IMR-90 (cell line): ENCODE measurements at places on chromosomes 3 and 15. TPM values are rescaled to one million over a fixed set of nuclear protein-coding genes. Genes with fewer than 3 reads are reported as not detected.

GRCh38 chr15:28955993-28956421, 70.2 kb downstream of the APBA2 start:
- no peak overlapping the region for H3K4me3 ChIP-seq
- no peak overlapping the region; the same call in 1 of the 2 replicates for H3K27ac ChIP-seq
- H3K4me1 ChIP-seq = peaks cover 10% of the 10 kb centered on the region
- no peaks in the 10 kb centered on the region for H3K27me3 ChIP-seq
- H3K36me3 ChIP-seq = no peaks in the 10 kb centered on the region
- DNase-seq = peak; percentile 79

DNA sequence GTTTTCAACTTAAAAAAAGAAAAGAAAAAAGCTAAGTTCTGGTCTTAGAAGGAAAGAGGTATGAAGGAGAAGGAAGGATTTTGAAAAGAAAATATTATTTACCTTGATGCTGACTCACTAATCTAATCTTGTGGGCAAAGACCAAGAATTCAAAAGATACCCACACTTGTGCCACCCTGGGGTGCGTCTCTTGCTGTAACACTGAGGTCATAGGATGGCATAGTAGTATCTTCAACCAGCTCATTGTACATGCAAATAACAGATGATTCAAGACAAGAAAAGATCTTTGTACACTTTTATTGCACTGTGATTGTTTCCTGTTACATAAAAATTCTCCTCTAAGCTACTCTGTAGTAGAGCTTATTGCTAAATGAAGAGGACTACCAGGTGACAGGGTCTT, 17.3 kb downstream of the PLS1 start:
- no peak for DNase-seq
- no peaks in the 10 kb centered on the region for H3K4me1 ChIP-seq
- H3K4me3 ChIP-seq = no peak overlapping the region
- H3K27ac ChIP-seq = no peak overlapping the region

- no peaks in the 10 kb centered on the region for H3K36me3 ChIP-seq
- H3K4me1 ChIP-seq = peaks cover 3% of the 10 kb centered on the region
- no peak for DNase-seq
- H3K27me3 ChIP-seq = peaks cover 13% of the 10 kb centered on the region
Measured at GRCh38 chr3:10404377-10404776, 83.5 kb upstream of the SEC13 start.

DNA sequence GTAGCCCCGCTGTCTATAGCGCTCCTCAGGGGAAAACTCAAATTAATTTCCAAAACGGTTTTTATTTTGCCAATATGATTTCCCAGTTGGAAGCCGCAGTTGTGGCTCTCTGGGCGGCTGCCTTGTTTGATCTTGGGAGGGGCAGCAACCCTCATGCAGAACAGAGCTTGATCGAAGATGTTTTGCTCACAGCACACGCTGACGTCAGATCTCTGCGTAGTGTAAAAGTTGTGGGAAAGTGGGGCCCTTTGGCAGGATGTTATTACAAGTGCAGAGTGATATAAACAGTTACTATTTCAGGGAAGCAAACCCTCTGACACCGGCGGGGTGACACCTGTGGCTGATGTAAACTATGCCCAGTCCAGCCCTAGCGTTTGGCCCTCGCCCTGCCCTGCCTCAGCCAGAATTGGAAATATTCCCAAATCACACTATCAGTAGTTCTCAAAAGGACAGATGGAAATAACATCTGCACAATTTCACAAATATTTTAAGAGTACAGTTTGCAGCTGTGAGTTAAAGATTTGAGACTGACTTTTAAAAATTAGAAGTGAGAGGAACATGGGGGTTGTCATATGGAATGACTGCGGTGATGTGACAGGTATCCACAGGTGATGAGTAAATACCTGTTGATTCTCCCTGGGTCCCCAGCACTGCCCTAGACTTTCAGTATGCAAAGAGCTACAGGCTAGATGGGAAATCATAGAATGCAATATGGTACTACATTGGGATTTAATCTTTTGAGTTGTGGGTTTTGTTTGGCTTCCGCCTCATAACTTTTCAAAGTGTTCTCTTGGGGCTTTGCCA, 1.7 kb downstream of the SYNM start:
- peak overlapping the region; percentile 60; the same call in 1 of the 2 replicates for H3K4me3 ChIP-seq
- H3K4me1 ChIP-seq = peaks cover 2% of the 10 kb centered on the region; the same call in 1 of the 2 replicates
- DNase-seq = peak; percentile 98
- no peaks in the 10 kb centered on the region for H3K36me3 ChIP-seq

DNA sequence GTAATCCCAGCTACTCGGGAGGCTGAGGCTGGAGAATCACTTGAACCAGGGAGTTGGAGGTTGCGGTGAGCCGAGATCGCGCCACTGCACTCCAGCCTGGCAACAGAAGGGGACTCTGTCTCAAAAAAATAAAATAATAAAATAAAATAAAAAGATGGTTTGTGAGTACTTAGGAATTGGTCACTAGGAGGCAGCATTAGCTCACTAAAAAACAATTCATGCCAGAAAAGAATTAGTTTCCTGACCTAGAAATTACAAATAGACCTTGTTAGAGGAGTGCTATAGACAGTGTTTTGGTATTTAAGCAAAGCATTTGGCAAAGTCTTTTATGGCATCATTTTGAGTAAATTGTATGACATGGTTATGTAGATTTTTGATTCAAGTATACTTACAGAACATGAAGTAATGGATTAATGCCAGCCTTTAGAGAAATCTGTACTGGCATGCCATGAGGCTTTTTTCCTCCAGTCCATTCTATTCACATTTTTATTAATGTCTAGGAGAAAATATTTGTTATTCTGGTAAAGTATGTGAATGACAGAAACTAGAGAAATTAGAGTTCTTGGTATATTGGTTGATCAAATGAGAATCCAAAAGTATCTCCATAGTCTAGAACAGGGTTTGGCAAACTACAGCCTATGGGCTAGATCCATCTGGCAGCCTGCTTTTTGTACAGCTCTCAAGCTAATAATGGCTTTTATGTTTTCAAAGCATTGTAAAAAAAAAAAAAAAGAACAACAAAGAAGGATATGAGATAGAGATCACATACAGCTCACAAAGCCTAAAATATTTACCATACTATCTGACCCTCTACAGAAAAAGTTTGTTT, 81.6 kb downstream of the LRRC49 start:
- H3K4me3 ChIP-seq = no peak overlapping the region
- peaks cover 4% of the 10 kb centered on the region for H3K4me1 ChIP-seq
- no peaks in the 10 kb centered on the region for H3K27me3 ChIP-seq
- H3K27ac ChIP-seq = no peak overlapping the region; the same call in 1 of the 2 replicates
- DNase-seq = peak; percentile 83

The ZNF80 gene
- not detected in 2 replicates for polyA plus RNA-seq

- no peak overlapping the region for H3K27ac ChIP-seq
- no peaks in the 10 kb centered on the region for H3K27me3 ChIP-seq
- peaks cover 5% of the 10 kb centered on the region for H3K4me1 ChIP-seq
Measured at GRCh38 chr15:84666373-84666772, 8.4 kb upstream of the NMB start.

The SHC4 gene
- 0.91 and 0.95 TPM in 2 replicates for polyA plus RNA-seq

GRCh38 chr15:58898150-58898680, 35.3 kb downstream of the SLTM start:
- no peak overlapping the region for H3K4me3 ChIP-seq
- no peak for DNase-seq
- no peaks in the 10 kb centered on the region for H3K27me3 ChIP-seq
- no peaks in the 10 kb centered on the region for H3K4me1 ChIP-seq
- no peak overlapping the region for H3K27ac ChIP-seq
- peaks cover 34% of the 10 kb centered on the region for H3K36me3 ChIP-seq

The GOLGA6L4 gene
- polyA plus RNA-seq = 1.1 and 2.1 TPM in 2 replicates

The UROC1 gene
- not detected in 2 replicates for polyA plus RNA-seq

- no peak overlapping the region for H3K27ac ChIP-seq
- no peak for DNase-seq
- H3K4me3 ChIP-seq = no peak overlapping the region
- H3K36me3 ChIP-seq = no peaks in the 10 kb centered on the region
- no peaks in the 10 kb centered on the region for H3K4me1 ChIP-seq
Measured at GRCh38 chr3:22632536-22632935, 570.6 kb upstream of the UBE2E2 start.

DNA sequence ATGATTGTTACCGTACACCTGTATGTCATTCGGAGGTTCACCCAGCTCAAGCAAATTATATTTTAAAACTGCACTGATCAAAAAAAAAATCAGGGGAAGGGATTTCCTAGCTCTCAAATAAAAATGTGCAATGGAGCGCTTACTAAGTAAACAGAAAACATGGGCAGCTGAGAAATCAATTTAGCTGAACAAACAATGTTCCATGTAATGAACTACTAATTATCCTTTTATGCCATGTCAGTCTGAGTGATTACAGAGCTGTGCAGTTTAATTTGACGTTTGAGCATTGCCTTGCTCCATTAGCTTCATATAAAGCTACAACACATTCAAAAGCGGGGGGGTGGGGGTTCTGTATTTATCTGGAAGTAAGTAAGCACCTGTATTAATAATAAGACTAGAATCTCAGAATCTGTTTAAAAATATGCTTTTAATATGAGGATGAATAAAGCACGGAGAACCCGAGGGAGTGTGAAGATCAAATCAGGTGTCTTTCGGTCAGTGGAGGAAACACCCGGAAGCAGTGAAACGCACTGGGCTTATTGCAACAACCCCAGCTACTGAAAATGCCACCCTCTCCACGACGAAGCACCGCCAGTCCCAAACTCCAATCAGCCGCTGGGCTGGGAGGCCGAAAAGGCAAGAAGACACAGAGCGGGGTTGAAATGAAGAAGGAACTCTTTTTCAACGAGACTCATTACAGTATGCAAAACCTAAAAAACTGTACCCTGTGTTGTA, 196.5 kb upstream of the ATP11B start:
- DNase-seq = no peak
- H3K27ac ChIP-seq = no peak overlapping the region
- no peak overlapping the region for H3K4me3 ChIP-seq

DNA sequence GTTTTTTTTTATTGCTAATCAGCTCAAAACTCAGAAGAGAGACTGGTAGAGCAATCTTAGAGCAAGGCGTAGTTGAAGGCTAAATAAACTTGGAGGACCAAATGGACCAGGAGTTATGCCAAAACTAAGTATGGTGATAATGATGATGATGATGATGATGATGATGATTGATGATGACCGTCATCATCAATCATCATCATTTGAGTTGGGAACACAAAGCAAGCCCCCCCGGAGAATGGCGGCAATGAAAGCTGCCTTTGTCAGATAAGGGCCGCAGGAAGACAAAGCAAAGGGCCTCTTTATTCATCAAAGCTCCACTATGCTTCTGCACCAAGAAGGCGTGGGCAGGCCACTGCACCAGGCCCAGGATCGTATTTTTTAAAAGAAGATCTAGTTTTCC, 82.1 kb upstream of the RAD18 start:
- H3K4me3 ChIP-seq = no peak overlapping the region
- H3K27me3 ChIP-seq = peaks cover 2% of the 10 kb centered on the region; the same call in 1 of the 2 replicates
- H3K36me3 ChIP-seq = no peaks in the 10 kb centered on the region
- H3K4me1 ChIP-seq = no peaks in the 10 kb centered on the region
- no peak for DNase-seq

DNA sequence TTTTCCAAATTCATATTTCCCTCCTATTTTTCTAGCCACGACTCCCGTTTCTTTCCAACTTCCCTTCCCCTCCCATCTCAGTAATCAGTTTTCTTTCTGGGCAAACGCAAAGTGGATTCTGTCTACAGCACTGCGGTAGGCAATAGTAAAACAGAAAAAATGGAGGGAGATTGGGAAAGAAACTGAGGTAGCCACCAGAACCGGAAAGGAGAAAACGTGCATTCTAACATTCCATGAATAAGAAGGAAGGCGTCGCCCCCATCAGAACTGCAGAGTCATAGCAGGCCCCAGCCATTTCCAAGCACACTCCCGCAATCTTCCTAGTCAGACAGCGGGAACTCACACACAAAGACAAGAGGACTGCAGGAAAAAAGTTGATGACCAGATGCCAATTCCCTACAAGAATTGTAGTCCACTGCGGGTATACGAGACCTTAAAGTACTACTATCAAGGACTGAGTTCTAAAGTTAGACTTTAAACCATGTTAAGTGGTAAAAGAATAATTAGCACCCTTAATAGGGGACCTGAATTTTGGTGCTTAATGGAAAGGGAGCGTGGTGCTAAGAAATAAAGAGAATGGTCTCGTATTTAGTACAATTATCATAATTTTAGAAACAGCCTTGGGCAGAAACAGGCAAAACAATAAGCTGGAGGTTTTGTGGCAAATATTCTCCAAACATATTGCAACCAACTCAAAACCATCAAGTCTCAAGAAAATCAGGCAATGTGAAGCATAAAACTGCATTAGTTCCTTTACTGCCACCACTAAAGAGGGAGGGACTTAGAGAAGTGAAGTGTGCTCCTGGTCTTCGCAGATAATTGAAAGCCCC, 1.4 kb downstream of the PFN2 start:
- peak; percentile 87 for DNase-seq
- peak overlapping the region; percentile 93 for H3K27ac ChIP-seq
- H3K4me3 ChIP-seq = peak overlapping the region; percentile 95
- H3K36me3 ChIP-seq = peaks cover 13% of the 10 kb centered on the region
- H3K4me1 ChIP-seq = peaks cover 5% of the 10 kb centered on the region
- H3K27me3 ChIP-seq = no peaks in the 10 kb centered on the region

The BFSP2 gene
- polyA plus RNA-seq = not detected in 2 replicates

The ZNF662 gene
- polyA plus RNA-seq = 0.29 and 0.30 TPM in 2 replicates

The IGSF10 gene
- polyA plus RNA-seq = 0.03 and 0.07 TPM in 2 replicates

The CLRN1 gene
- polyA plus RNA-seq = not detected in 2 replicates

DNA sequence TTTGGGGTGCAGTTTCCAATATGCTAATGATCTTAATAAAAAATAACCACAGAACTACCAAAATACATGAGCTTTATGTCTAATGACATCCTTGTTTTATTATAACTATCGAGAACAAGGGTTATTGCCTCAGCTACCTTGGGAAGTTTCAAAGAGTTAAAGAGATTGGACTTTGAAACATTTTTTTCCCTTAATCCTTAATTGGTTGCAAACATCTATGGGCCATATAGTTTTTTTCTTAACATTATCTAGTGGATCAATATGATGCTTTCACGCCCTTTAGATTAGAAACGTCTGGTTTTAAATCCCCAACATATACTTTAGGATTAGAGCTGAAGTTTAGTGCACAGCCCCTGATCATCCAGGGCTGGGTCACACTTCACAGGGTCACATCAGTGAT, 219.2 kb upstream of the SGO1 start:
- no peaks in the 10 kb centered on the region for H3K27me3 ChIP-seq
- no peak overlapping the region for H3K27ac ChIP-seq
- no peak for DNase-seq
- no peak overlapping the region for H3K4me3 ChIP-seq
- H3K36me3 ChIP-seq = no peaks in the 10 kb centered on the region

The CLDN18 gene
- polyA plus RNA-seq = not detected in 2 replicates

- H3K27ac ChIP-seq = no peak overlapping the region
- H3K36me3 ChIP-seq = no peaks in the 10 kb centered on the region
- H3K4me1 ChIP-seq = peaks cover 2% of the 10 kb centered on the region; the same call in 1 of the 2 replicates
- no peak for DNase-seq
- H3K4me3 ChIP-seq = no peak overlapping the region
Measured at GRCh38 chr3:71728632-71729342, 3.6 kb upstream of the EIF4E3 start.

The CNTN4 gene
- polyA plus RNA-seq = not detected in 2 replicates

The ALG3 gene
- polyA plus RNA-seq = 52.6 and 55.5 TPM in 2 replicates

GRCh38 chr3:21188459-21188858, 562.6 kb downstream of the ZNF385D start:
- no peak overlapping the region for H3K27ac ChIP-seq
- no peak for DNase-seq
- H3K4me3 ChIP-seq = no peak overlapping the region
- no peaks in the 10 kb centered on the region for H3K27me3 ChIP-seq
- no peaks in the 10 kb centered on the region for H3K4me1 ChIP-seq

- no peak for DNase-seq
- no peaks in the 10 kb centered on the region for H3K4me1 ChIP-seq
- H3K27ac ChIP-seq = no peak overlapping the region
Measured at GRCh38 chr3:66648975-66649374, 148.2 kb upstream of the LRIG1 start.

The CFAP91 gene
- not detected in 2 replicates for polyA plus RNA-seq

- no peak overlapping the region for H3K4me3 ChIP-seq
- H3K36me3 ChIP-seq = no peaks in the 10 kb centered on the region
- H3K27ac ChIP-seq = peak overlapping the region; percentile 26; the same call in 1 of the 2 replicates
- DNase-seq = no peak
- peaks cover 2% of the 10 kb centered on the region for H3K4me1 ChIP-seq
Measured at GRCh38 chr3:8784676-8785435, 15.4 kb upstream of the OXTR start.
